ENCODE measurements at places on chromosomes 7 and 10.

DNA sequence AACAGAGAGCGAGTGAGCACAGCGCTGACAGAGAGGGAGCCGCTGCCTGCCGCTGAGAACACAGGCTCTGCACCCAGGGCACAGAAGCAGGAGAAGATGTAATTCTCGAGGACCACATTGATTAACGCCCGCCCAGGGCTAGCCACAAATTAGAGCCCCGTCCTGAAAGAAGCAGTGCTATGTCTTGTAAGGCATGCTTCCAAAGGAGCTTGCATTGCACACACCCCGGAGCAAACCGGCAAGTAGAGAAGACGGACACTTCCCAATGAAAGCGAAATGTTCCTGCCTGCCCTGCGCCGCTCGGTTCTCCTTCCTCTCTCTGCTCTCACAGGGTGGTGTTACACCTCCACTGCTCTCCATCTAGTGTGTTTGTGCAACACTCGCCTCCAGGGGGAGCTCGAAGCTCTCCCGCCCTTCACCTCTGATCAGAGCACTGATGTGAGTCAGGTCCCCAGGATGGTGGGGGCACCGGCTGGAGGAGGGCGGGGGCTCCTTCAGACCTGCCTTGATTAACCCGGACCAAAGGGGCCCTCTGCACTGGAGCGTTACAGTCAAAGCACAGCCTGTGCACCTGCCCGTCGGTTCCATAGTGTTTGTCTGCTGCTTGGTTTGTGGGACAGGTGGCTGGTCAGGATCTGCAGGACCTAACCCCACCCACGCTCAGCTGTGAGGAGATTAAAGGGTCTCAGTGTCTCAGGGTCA lies 316.5 kb downstream of the ADARB2 start:
- DNase-seq = no peak

- no peak for DNase-seq
Observed at GRCh38 chr7:152854386-152854785, 94.8 kb downstream of the ACTR3B start.

- no peak for DNase-seq
Observed at GRCh38 chr7:73652541-73652949, 15.1 kb upstream of the VPS37D start.

GRCh38 chr10:125087191-125087896 lies 73.0 kb downstream of the CTBP2 start:
- DNase-seq = no peak

DNA sequence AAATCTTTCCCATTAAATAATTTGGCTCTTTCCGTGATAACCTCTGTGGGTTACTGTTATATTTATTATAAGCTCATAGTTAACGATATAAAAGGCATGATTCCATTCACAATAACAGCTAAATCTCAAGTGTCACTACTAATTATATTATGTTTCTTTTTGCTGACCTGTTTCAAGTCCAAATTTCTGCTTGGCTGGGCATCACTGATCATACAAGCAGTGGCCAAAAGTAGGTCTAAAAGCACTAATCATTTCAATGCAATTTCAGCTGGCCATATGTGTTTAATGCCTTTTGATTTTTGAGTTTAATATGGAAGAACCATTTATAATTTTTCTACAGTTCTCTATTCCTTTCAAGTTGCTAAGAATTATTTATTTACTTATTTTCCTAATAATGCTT lies 110.7 kb downstream of the SEMA3A start:
- no peak for DNase-seq

- DNase-seq = no peak
Observed at GRCh38 chr10:84292502-84292901, 35.9 kb upstream of the CCSER2 start.

GRCh38 chr7:128073671-128074310 lies 42.6 kb upstream of the LRRC4 start:
- no peak for DNase-seq

- DNase-seq = no peak
Observed at GRCh38 chr10:70981171-70981836, 92.9 kb upstream of the PCBD1 start.

DNA sequence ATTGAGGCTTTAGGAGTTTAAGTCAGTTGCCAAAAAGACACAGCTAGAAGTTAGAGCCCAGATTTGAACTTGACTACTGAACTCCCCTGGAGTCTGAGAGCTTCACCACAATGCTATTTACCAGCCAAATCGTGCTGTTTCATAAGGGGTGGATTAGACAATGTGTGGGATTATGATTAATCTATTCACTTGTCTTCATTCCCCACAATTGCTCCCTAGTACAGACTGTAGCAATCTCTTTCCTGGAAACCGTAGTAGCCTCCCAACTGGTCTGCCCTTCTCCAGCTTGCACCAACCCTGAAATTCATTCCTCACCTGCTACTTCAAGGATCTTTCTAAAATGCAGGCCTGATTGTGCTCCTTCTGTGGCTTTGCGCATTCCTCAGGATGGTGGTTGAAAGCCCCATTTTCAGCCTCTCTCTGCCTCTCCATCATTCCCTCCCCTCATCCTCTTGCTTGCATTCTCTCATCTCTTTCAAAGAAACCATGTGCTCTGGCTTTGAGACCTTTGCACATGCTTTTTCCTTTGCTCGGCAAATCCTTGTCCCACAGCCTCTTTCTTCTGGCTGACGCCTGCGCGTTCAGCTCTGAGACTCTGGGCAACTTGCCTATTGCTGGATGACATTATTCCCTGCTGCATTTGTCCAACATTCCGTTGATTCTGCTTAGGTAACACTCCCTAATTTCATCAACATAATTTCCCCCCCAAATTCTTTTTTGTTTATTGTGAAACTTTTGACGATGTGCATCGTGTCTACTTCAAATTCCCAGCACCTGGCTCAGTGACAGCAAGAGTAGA lies 145.1 kb downstream of the ADRA2A start:
- no peak for DNase-seq

DNA sequence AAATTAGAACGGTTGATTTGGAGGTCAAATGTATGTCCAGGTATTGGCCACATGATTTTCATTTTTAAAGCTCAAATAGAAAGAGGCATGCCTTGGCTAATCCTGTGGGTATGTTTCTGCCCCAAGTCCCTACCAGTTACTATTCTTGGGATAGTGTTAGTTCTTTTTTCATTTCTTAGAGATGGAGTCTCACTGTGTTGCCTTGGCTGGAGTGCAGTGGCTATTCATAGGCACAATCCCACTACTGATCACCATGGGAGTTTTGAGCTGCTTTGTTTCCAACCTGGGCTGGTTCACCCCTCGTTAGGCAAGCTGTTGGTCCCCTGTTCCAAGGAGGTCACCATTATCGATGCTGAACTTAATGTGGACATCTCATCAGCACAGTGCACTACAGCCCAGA lies 46.3 kb downstream of the NRP1 start:
- DNase-seq = no peak

DNA sequence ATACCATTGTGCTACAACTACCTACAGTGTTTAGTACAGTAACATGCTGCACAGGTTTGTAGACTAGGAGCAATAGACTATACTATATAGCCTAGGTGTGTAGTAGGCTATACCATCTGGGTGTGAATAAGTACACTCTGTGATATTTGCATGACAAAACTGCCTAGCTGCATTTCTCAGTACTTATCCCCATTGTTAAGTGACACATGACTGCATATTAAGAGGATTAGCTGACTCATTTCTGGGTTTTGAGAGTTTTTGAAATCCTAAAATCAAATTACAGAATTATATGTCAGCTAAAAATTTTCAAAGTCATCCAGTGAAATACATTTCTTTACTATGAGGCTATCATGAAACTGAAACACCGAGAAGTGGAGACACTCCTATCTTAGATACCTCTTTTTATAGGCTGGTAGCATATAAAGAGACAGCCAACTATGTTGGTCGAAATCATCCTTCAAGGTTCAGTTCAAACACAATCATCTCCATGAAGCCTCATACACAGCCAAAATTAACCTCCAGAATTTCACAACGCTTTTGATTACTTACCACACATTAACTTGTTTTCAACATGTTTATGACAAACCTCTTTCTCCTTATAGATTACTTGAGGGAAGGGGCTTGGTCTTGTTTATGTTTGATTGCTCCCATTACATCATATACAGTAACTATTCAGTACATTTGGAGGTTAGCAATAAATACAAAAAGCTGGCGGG lies 89.8 kb upstream of the ANK3 start:
- DNase-seq = no peak

DNA sequence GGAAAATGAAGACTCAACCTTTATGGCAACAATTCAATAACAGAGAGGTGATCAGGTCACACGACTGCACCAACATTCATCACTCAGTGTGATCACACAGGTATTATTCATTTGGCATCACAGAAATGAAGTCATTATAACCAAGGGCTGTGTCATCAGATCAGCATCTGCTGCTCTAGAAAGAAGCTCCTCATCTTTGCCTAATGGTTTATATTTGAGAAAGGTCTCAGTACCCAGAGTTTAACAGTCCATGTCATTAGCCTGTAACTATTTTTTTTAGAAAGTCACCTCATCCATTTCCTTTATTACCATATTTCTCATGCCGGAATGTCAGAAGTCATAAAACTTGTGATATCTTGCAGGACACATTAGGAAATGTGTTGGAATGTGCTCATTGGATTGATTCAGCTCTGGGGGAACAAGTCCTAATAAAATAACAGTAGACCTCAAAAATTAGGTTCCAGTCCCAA lies 45.1 kb upstream of the PRKG1 start:
- DNase-seq = no peak

GRCh38 chr10:33336582-33337325 lies 2.3 kb upstream of the NRP1 start:
- DNase-seq = no peak

- peak; percentile 61 for DNase-seq
Observed at GRCh38 chr7:94324380-94325121, 70.1 kb upstream of the COL1A2 start.

DNA sequence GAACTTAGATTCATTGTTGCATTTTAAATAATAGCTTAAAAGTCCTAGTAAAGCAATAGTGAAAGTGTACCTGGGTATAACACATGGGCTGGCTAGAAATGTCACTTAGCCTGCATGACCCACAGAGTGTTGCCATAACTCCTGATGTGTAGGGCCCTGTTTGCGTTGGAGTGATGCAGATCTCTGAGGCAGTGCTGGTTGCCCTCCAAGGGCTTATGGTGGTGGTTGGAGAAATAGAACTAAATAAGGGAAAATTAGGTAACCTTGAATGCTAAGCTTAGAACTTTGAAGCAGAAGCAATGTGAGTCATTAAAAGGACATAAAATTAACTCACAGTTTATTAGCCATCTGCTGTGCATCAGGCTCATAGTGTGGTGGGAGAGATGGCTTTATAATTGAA lies 105.7 kb downstream of the CCNY start:
- DNase-seq = peak; percentile 37

DNA sequence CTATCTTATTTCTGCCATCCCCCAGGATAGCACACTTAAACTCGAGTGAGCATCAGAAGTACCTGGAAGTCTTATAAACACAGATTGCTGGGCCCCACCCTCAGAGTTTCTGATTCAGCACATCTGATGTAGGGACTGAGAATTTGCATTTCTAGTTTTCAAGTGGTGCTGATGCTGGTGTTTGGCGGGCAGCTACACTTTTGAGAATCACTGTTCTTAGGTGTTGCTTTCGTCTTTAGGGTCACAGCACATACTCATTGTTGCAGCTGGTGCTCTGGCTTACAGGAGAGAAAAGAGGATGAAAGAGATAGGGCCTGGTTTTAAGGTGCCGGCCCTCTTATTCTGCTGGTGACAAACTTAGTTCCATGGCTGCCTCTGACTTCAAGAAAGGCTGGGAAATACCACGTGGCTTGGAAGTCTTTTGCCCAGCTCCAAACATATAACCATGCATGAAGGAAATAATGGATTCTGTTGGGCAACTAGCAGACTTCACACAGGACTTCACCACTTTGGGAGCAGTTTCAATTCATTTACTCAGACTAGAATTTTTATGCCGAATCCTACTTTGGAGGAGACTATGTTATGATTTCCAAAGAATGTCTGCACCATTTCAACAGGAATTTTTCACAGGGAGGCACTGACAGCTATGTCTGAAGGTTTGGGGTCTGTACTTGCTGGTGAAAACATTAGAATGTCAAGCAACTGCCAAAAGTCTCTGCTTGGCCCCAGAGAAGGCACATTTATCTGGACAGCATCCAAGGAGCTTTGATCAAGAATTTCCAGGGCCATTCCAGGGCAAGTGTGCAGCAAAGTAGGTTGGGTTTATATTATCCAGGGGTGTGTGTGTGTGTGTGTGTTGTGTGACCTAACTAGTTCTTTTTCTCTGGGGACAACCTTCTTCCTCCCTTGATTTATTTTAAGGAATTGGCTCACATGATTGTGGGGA lies 6.9 kb upstream of the MINDY4 start:
- no peak for DNase-seq

GRCh38 chr10:8051851-8052257 lies 2.6 kb upstream of the GATA3 start:
- DNase-seq = no peak

DNA sequence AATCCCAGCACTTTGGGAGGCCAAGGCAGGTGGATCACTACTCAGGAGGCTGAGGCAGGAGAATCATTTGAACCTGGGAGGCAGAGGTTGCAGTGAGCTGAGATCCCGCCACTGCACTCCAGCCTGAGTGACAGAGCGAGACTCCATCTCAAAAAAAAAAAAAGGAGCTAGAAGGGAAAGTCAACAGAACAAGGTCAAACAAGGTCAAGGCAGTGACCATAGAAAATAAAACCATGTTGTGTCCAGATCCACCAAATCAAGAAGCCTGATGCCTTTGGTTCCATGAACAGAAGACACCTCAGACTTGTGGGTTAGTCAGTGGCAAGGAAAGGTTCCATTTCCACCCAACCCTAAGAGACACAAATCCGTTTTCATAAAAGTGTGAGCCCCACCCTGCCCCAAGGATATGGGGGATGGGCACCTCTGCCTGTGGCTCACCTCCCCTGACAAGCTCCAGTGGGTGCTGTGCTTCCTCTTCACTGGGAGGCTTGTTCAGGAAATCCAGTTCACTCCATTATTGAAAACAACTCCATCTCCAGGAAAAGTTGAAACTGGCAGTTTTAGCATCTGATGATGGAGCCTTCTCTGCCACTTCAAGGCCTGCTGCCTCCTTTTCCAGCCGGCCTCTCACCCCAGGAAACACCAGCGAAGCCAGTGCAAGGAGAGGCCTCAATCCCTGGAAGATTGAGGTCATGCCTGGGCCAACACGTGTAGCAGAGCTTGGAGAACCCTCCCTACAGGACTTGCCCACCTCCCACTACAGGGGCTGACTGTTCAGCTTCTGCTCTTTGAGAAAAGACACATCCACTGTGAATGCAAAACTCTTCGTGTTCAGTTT lies 152.9 kb downstream of the NRF1 start:
- no peak for DNase-seq

DNA sequence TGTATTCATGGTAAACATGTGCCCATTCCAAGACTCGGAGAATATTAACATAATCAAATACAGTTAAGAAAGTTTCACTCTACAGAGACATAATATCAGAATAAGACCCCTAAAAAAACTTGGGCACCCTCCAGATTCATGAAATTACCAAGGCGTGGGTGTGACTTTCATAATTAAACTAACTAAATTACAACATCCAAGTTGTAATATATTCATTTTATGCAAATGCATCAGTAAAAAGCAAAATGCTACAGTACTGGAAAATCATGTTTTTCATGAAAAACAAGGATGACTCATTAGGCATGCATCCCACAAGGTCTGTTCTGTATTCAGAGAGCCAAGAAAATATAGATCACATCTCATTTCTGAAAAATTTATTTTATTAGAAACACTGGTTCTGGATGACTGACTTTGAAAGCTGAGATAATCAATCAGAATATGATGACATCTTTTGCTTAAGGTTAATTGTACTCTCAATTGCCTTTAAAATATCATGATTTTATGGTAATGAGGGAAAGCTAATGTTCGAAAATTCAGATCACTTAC lies 248.8 kb upstream of the SMIM30 start:
- DNase-seq = no peak
